ENCODE measurements at places on chromosomes 16 and 17.

DNA sequence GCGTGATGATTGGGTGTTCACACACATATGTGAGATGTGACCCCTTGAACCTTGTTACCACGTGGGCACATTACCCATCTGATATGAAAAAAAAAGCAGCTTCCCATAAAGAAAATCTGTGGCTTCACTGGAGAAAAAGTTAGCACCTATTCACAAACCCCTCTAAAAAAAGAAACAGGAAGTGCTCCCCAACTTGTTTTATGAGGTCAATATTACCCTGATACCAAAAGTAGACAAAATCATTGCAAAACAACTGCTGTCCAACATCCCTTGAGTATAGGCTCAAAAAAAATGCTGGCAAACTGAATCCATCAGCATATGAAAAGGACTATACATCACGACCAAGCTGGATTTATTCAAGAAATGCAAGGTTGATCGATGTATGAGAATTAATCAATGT is 99.7 kb upstream of the RBL2 start:
- DNase-seq = no peak

DNA sequence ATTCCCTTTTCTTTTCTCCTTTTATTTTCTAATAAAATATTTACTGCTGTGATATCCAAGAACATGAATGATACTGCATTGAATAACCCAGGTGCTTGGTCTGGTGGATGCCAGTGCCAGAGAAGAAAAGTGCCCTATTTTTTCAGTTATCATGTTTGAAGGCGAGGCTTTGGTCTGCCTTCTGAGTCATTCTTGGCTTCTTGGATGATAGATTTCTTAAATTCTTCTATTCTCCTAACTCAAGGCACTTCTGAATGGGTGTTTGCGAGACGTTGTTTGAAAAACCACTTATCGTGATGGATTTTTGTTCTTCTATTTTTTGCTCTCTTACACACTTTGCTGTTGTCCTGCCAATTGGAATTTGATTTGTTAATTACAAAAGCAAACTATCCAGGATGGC is 66.7 kb downstream of the FTO start:
- DNase-seq = no peak

GRCh38 chr17:64158831-64159590 is 29.1 kb upstream of the ERN1 start:
- no peak for DNase-seq

DNA sequence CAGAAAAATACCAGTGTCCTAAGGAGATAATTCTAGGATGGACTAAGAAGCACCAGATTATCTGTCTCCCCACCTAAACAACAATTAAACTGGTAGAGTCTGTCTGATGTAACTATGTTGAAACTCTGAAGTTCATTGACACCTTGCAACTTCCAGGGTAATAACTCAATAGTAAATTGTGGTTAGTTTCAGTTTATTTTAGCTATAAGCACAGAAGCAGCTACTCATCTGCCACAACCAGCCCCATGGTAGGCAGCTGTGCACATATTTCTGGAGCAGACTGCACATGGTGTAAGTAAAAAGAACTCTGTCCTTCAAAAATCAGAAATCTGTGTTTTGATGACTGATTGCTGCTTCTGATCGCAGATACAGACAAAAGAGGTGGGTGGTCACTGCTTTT is 852.1 kb downstream of the CDH11 start:
- DNase-seq = no peak

DNA sequence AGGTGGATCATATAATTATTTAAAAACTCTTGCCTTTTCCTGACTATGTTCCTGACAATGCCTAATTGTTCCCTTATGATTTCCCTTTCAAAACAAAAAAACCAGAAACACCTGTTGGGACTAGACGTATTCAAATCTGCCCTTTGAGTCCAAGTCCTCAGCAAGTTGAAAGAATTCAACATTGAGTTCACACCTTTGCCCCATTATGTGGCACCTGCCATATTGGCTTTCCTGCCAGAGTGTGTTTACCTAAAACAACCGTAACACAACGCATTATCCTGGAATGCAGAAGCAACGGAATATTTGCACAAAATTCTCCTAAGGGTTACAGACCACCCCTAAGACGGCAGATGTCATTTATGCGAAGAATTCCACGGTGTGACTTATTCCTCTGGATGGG is 105.9 kb downstream of the ZFHX3 start:
- no peak for DNase-seq

- DNase-seq = no peak
Measured at GRCh38 chr17:8275421-8276290, 12.8 kb upstream of the RANGRF start.

- DNase-seq = no peak
Measured at GRCh38 chr17:38687286-38687685, 12.5 kb upstream of the EPOP start.

- peak; percentile 94 for DNase-seq
Measured at GRCh38 chr17:50931144-50931908, 65.2 kb upstream of the TOB1 start.

- no peak for DNase-seq
Measured at GRCh38 chr16:48790151-48790550, 180.2 kb upstream of the N4BP1 start.

- DNase-seq = no peak
Measured at GRCh38 chr17:71329310-71330098, 791.3 kb upstream of the SOX9 start.

- DNase-seq = no peak
Measured at GRCh38 chr17:36617773-36618172, 16.4 kb downstream of the MRM1 start.

DNA sequence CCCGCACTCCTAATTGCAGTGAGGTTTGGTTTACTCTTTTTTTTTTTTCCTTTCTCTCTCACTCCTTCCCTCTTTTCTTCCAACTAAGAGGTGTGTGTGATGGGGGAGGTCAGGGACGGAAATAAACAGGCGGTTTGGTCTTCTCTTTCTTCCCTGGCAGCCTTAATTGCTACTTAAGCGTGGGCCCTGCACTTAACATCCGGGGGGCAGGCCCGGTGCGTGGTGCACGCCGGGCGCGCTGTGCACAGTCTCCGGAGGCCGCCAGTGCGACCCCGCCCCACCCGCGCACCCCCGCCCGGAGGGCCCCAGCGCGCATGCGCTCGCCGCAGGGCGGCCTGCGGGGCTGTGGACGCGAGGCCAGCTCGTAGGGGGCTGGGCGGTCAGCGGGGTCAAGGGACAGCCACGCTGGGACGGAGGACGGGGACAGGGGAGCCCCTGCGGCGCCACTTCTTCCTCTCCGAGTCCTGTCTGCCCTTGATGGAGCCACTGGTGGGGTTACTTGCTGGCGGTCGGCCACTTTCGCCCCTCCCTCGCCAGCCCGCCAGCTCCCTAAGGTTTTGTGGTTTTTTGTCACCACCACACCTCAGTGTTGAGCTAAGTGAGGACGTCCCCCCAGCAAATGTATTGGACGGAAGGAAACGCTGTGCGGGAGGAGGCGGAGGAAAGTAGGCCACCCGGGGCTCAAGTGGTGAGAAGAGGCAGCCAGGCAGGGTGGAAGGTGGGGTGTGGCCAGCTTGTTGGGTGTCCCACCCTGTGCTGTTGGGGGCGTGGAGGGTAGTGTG is 120.9 kb downstream of the MRM1 start:
- DNase-seq = peak; percentile 39

GRCh38 chr16:74561626-74562025 is 45.3 kb downstream of the GLG1 start:
- no peak for DNase-seq

DNA sequence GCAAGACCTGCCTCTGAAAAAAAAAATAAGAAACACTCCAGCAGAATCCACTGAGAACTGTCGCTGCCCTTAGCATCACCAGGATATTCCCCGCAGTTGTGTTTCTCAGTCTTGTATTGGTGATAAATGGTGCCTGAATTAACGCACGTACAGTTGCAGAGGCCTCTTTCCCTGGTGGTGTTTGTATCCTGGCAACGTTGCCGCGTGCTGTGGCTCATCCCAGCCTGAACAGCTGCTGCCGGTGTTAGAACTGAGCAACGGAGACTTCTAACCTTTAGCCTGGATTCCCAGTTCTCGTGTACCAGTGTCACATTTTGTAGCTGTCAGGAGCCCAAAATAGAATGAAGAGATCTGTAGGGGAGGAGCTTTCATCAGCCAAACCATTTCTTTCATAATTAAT is 4.8 kb downstream of the MLYCD start:
- DNase-seq = no peak

- DNase-seq = no peak
Measured at GRCh38 chr16:68676113-68676860, 31.2 kb downstream of the CDH3 start.

GRCh38 chr16:55930036-55930435 is 54.9 kb upstream of the CES5A start:
- DNase-seq = no peak

DNA sequence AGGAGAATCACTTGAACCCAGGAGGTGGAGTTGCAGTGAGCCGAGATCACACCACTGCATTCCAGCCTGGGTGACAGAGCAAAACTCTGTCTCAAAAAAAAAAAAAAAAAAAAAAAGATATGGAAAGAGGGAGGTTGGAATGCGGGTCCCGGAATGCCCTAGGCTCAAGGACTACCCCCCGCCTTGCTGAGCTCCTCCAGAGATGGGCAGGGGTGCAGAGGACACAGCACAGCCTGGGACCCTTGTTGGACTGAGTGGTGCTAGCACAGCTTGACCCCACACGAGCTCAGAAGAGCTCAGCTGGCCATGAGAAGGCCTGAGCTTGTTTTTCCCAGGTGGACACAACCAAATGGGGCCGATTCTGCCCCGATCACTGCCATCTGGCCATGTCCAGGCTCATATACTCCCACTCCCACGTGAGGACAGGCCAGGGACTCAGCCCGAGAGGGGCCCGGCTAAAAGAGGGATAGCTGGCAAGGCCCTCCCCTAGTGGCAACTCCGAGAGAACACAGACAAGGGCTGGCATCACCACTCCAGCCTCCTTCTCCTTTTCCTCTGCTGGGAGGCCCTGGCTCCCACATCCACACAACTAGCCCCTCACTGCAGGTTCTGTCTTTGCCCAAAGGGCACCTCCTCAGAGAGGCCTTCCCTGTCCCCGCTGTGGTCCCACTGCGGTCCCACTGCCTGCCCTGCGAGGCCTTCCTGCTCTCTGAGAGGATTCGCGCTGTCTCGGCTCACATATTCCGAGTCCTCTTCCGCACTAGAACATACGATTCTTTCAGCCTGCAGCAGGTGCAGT is 11.0 kb downstream of the SGCA start:
- no peak for DNase-seq

GRCh38 chr17:69779378-69780214 is 295.4 kb upstream of the KCNJ16 start:
- no peak for DNase-seq

GRCh38 chr17:37752482-37752881 is 7.6 kb upstream of the HNF1B start:
- no peak for DNase-seq

DNA sequence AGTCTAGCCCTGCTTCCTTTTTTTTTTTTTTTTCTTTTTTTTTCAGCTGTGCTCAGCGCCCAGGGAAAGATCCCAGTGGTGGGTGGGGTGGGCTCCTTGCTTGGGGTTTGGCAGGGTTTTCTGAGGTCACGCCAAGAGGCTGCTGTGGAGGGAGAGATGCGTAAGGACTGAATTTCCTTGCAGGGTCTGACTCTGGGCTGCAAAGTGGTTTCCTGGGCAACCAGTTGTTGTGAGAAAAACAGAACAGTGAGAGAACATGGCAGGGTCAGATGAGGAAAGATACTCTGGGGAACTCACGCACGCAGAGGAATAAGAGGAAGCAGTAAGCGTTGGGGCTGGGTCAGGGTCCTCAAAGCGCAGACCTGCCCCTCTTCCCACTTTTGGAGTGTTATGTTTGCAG is 119.5 kb downstream of the IRF8 start:
- DNase-seq = no peak

DNA sequence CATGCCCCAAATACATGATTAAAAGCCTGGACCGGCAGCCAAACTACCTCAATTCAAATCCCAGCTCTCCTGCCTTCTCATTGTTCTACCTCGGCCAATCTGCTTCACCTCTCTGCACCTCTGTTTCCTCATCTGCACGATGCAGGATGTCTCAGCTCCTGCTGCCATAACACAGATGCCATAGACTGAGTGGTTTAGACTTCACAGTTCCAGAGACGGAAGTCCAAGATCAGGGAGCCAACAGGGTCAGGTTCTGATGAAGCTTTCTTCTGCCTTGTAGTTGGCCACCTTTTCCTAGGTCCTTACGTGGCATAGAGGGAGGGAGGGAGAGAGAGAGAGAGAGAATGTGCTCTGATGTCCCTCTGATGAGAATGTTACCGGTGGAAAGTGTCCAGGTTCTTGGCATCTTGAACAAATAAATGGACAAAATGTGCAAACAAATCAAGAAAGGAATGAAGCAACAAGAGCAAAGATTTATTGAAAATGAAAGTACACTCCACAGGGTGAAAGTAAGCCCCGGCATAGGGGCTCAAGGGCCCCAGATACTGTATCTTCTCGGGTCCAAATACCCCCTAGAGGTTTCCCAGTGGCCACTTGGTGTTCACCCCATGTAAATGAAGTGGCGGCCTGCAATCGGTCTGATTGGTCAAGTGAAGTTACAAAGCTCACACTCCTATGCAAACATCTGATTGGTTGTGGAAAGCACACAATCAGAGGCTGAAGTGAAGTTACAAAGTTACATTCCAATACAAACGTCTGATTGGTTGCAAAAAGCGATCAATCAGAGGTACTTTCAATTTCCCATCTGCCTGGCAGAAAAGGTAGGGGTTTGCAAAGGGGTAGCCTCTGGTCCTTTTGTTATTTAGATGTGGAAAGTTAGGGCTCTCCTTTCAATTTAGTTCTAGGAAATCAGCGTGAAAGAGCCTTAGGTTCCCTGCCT is 43.3 kb upstream of the ZCCHC14 start:
- DNase-seq = no peak

GRCh38 chr16:20806168-20807050 is at the start of the genes ERI2 and REXO5:
TSS of gene ERI2 (minus strand) at chr16:20806472. CDS start at chr16:20806430, 42 bp downstream.
TSS of gene REXO5 (plus strand) at chr16:20806527. CDS start at chr16:20806954, 427 bp downstream.
- DNase-seq = peak; percentile 88

DNA sequence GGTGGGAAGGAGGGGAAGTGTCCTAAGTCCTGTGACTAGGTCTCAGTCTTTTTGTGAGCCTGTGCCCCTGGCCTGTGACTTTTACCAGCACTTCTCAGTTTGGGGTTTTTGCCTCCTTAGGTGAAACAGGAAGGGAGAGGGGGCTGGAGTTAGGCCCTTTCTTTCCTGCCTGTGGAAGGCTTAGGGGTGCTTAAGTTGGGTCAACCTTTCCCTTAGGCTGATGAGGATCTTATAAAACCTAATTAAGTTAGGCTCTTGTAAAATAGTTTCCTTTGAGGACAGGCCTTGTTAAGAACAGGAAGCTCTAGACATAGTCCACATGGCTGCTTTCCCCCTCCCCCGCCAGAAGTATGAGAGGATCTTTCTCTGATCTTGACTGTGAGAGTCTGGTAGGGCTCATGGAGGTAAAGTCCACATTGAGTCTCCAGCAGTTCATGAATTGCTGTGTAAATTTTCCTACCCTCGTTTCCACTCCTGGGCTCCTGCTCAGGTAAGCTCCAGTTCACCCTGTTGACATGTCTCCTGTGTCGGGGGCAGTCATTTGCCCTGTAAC is 17.0 kb upstream of the DNASE1 start:
- no peak for DNase-seq

Data from putamen (tissue), 1 donor.